ENCODE measurements at places on chromosomes 6 and 20.

- DNase-seq, result peak; percentile 59
Measured at GRCh38 chr20:50913690-50914375, 17.4 kb downstream of the ADNP start.

GRCh38 chr6:87001494-87001893 lies 64.2 kb downstream of the HTR1E start:
- DNase-seq, result no peak

- no peak for DNase-seq
Measured at GRCh38 chr20:7155794-7156193, 388.3 kb downstream of the BMP2 start.

- DNase-seq, result no peak
Measured at GRCh38 chr20:62628691-62629090, 13.6 kb upstream of the SLCO4A1 start.

GRCh38 chr6:74253261-74253660 lies 557.3 kb downstream of the CD109 start:
- DNase-seq, result no peak

GRCh38 chr6:27477318-27478013 lies 4.6 kb upstream of the ZNF184 start:
- no peak for DNase-seq

GRCh38 chr6:159681191-159681880 lies 11.7 kb downstream of the SOD2 start:
- DNase-seq, result no peak

GRCh38 chr6:8279041-8279805 lies 156.1 kb downstream of the SLC35B3 start:
- DNase-seq, result no peak

DNA sequence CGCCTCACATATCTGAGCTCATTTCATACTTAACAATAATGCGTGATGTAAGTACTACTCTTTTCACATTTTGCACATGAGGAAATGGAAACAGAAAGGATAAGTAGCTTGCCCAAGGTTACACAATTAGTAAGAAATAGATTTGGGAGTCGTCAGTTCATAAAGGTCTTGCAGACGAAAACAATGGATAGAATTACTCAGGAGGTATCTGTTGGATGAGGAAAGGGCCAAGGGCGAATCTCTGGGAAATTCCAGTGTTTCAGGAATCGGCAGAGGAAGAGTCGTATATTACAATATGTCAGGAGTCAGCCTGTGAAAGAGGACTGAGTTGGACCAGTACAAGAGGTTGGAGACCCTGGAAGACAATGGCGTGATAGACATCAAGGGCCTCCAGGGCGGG lies 12.8 kb upstream of the EDN1 start:
- no peak for DNase-seq

- DNase-seq, result no peak
Measured at GRCh38 chr6:43823879-43824702, 54.1 kb downstream of the VEGFA start.

DNA sequence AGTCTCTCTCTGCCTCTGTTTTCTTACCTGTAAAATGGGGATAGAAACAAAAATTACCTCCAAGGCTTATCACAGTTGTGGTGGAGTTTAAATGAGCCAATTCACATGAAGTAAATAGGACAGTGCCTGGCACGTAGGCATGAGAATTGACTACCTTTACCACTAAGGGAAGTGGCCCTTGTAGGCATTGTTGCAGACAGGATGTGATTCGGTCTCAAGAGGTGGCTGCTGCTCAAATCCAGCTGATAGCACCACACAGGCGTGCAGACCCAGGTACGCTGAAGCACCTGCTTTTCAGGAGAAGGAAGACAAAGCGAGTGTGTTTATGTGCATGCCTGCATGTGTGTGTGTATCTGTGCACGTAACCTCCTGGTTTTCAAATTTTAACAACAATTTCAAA lies 108.6 kb downstream of the EYA2 start:
- no peak for DNase-seq

- no peak for DNase-seq
Measured at GRCh38 chr6:126113261-126113660, 126.9 kb downstream of the TRMT11 start.

- DNase-seq, result no peak
Measured at GRCh38 chr20:47419953-47420514, 63.5 kb upstream of the ZMYND8 start.

All from activated CD4-positive, alpha-beta T cell treated with anti-CD3 and anti-CD28 coated beads for 36 hours (primary cell).